ENCODE measurements at places on chromosomes 16 and 17. TPM values are rescaled to one million over a fixed set of nuclear protein-coding genes. Genes with fewer than 3 reads are reported as not detected.

DNA sequence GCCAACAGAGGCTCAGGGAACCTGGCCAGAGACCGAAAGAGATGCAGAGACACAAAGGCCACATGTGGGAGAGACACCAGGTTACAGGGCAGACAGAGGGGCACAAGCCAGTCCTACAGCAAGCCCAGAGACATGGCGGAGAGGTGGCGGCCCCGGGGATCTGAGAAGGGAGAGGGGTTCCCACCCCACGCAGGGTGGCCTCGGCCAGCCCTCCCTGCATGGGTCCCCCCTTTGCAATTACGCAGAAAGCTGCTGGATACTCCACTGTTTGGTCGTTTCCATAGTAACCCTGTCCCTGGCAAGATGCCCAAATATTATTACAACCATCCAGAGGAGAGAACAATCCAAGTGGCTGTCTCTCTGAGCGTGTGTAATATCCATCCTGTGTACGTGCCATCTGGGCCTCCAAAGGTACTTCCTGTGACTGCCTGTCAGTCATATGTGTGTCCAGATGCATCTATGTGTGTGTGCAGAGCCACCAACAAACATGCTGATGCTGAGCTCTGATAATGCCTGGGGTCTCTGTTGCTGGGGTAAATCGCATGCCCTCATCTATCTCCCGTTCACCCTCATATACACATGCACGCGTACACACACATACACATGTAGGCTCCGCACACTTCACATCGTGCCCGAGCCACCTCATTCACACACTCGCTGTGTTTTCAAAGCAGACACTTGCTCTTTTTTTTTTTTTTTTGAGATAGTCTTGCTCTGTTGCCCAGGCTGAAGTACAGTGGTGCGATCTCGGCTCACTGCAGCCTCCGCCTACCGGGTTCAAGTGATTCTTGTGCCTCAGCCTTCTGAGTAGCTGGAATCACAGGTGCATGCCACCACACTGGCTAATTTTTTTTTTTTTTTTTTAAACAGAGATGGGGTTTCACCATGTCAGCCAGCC is 5.5 kb downstream of the PCGF2 start:
- DNase-seq: peak; percentile 68

DNA sequence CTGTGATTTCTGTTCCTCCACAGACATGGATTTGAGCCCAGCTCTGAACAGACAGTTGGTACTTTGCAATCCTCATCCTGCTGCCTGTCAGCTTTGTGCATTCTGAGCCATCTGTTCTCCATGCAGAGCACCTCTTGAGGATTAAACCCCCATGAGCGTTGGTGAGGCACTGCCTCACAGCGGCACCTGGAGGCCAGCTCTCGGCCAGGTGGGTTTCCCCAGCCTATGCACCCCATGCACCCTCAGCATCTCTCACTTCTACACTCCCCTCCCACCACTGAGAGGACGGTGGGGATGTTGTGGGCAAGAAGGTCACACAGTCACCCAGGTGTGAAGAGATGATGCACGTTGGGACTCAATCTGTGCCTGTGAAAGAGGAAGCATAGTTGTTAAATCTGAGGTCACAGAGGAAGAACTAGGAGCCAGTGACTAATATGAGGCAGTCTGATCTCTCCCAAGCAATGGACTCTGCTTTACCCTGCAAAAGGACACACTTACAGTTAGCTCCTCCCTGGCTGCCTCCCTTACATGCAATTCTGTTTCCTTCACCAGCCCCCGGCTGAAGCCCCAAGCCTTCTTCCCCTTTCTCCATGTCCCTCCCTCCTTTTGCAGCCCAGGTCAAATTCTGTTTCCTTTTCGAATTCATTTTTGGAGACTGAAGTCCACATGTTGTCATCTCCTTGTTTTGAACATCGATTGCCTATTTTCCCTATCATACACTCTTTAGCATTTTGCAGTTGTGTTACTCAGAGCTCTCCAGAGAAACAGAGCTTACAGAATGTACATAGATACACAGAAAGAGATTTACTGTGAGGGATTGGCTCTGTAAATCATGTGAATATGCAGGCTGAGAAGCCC is 58.5 kb downstream of the HS3ST3B1 start:
- DNase-seq: no peak

GRCh38 chr17:8705427-8705826 is 39.2 kb downstream of the CCDC42 start:
- DNase-seq: no peak

GRCh38 chr17:45815752-45816151 is 28.9 kb upstream of the SPPL2C start:
- no peak for DNase-seq

- peak; percentile 91 for DNase-seq
These were observed at the start of gene TENT4B for GRCh38 chr16:50152807-50153595. TENT4B (plus strand) TSS chr16:50153306; CDS start chr16:50153622, 316 bp downstream.

GRCh38 chr17:37494401-37494831 is 4.7 kb downstream of the DUSP14 start:
- no peak for DNase-seq

GRCh38 chr17:81339534-81340296 is 44.6 kb upstream of the SLC38A10 start:
- DNase-seq: peak; percentile 50

GRCh38 chr17:79075446-79075750 is 774 bp downstream of the ENGASE start:
- DNase-seq: no peak

- no peak for DNase-seq
These were observed 693.4 kb downstream of the TOX3 start for GRCh38 chr16:51853586-51853985.

DNA sequence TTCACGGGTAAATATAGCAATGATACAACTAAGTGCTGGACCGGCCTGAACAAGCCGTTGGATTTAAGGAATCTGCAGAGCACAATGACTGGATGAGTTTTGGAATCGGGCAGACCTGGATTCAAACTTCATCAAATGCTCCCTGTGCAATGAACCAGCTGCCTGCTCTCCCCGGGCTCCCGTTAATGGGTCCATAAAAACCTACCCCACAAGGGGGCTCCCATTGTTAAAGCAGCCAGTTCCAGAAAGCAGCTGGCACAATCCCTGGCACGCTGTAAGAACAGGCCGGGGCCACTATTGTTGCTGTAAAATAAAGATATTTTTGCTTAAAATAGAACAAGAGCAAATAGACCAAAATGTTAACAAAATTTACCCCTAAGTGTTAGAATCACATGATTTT is 131.9 kb downstream of the C16orf95 start:
- DNase-seq: no peak

- no peak for DNase-seq
These were observed 276.2 kb upstream of the IRX5 start for GRCh38 chr16:54654429-54654828.

GRCh38 chr16:57196286-57196685 is 10.2 kb downstream of the RSPRY1 start:
- no peak for DNase-seq

Gene ERBB2
- total RNA-seq: 175 TPM

Gene HEXD
- 258 TPM for total RNA-seq

Gene ASPA
- total RNA-seq: 5.2 TPM
